Left kidney (tissue), 8 donors: ENCODE measurements at places on chromosomes 1 and 21. TPM values are rescaled to one million over a fixed set of nuclear protein-coding genes. Genes with fewer than 3 reads are reported as not detected.

DNA sequence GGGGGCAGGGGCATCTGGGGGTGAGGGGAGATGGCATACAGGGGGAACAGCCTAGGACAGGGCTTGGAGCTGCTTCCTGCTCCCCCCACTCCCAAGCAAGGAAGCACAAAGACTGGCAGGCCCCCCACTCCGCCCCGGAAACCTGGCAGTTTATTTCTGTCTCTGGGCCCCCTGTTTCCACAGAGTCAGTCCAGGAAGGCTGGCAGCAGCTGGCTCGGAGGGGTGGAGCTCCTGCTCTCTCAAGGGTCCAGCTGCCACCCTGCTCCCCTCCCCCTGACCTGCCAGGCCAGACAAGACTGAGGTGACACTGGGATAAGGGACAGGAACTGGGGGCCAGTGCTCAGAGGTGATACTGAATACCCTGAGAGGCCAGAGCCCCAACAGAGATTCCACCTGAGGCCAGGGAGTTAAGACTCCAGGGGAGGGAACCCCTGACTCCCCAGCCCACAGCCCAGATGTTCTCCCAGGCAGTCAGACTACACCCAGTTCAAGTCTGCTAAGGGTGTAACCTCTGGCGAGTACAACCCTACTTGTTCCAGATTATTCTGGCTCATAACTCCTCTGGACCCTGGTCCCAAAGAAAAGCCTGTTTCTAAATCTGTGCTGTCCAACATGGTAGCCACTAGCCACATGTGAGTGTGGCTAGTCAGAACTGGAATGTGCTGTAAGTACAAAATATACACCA is 26.3 kb downstream of the AHDC1 start:
- no peak for DNase-seq

Gene EFNA3
- 6.1 TPM for polyA plus RNA-seq

DNA sequence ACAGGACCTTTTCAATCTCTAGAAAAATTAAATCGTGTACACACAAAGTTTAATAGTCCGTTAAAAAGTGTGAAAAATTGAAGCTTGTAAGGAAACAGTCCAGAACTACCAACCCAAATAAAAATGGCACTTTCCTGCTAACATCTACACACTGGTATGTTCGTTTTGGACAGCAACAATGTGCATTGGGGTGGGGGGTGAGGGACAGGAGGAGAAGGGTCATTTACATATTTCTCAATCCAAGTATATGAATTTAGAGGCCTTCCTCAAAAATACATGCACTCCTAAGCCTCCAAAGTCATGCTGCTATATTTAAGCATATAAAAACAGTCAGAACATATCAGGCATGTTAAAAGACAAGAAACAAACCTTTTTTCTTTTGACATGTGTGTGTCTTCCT is 2.5 kb downstream of the PPP1R15B start:
- no peak for DNase-seq

- DNase-seq = no peak
Observed at GRCh38 chr1:58720680-58721079, 20.8 kb upstream of the MYSM1 start.

DNA sequence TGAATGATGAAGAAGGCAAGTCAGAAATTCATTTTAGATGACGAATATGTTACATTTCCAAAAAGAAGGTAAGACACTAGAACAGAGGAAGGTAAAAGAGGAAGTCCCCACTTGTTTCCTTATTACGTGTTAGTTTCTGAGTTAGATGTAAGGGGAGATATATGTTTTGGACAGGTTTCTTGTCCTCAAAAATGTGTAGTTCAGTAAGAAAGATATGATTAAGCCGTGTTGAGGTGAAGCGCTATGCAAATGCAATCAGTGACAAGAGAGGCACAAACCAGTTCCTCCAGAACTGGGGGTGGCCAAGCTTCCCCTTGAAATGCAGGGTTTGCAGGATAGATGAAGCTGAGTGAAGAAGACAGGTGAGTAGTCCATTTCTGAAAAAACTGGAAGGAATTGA is 293.3 kb upstream of the RUNX1 start:
- DNase-seq = no peak

GRCh38 chr1:109671067-109671466 is 3.2 kb downstream of the GSTM2 start:
- no peak for DNase-seq

Gene MYOG
- 0.18 TPM for polyA plus RNA-seq

DNA sequence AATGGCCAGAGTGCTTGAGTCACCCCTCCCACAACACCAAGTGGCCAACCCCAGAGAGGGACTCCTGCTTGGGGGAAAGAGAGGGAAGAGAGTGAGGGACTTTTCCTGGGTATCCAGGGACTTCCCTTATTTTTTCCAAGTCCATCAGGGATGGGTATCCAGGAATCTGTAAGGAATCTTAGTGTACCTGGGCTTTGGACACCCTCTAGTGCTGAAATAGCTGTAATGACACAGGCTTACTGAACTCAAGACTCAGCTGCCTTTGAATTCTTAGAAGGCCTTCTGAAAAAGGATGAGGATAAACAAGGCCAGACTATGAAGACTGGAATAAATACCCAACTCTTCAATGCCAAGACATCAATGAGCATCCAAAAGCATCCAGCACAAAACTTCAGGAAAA is 12.0 kb downstream of the TSHB start:
- no peak for DNase-seq

Gene RPE65
- 0.22 TPM for polyA plus RNA-seq

Gene EFNA1
- 56.0 TPM for polyA plus RNA-seq

DNA sequence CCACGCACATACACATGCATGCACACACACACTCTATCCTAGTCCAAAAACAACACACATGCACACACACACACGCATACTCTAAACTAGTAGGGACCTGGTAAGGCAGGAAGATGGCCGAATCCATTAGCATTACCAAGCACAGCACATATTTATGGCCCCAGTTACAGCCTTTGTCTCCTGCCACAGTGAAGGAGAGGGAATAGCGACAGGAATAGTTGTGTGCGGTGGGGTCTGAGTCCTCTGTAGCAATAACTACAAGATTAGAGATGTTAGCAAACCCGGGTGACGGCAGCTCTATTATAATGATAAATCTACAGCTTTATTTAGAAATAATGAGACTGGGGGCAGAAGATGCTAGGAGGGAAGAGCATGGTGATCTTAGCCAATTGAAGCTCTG is 20.5 kb downstream of the SYT6 start:
- no peak for DNase-seq

Gene F3
- polyA plus RNA-seq = 51.1 TPM

- DNase-seq = no peak
Observed at GRCh38 chr1:44313265-44313918, 41.7 kb downstream of the ERI3 start.

Gene CD2
- polyA plus RNA-seq = 0.08 TPM

DNA sequence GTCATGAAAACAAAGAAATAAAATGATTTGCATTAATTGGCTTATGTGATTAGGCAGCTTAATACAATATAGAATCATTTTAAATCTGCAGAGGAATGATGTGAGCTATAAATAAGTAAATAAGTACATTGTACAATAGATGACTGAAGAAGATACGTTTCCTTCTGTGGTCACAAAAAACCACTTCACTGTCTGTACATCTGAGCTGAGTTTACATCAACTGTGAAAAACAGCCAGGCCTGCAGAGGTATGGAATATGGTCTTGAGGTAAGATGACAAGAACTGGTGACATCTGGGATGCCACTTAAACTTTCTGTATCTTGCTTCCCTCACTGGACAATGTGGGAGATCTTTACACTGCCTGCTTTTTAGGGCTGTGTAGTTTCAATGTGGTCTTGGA is 130.0 kb upstream of the BEND5 start:
- no peak for DNase-seq

DNA sequence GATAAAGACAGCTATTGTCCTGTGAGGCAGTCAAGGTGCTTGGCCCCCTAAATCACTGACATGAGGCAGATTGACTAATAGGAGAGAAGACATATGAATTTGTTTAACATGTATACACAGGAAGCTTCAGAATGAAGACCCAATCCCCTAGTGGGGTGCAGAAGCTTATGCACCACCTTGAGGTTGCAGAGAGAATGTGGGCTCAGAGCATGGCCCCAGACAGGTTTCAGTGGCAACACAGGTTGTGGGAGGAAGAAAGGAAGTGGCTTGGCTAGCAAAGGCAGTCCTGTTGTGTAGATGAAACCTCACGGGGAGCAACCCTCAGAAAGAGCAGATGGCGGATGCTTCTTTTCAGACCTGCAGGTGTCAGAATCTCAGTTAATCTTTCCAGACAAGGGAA is 37.0 kb upstream of the PARP1 start:
- no peak for DNase-seq

GRCh38 chr1:67795179-67795912 is 37.9 kb downstream of the GNG12 start:
- DNase-seq = no peak

DNA sequence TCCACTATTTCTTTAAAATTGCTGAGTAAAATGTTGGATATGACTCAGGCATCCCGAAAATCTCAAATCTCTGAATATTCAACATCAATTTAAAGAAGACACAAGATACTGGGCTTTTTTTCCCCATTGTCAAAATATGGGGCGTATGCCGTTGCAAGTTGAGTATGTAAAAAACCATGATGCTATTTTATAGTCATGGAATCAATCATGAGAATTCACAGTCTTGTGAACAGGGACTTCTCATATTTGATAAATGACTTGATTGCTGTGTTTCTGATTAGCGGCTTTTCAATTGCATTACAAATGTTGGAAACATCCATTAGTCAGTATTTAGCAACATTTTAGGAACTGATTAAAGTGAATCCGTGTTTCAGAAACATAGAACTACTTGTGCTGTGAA is 45.3 kb downstream of the SETD4 start:
- DNase-seq = no peak

Gene B3GALT6
- 19.0 TPM for polyA plus RNA-seq

DNA sequence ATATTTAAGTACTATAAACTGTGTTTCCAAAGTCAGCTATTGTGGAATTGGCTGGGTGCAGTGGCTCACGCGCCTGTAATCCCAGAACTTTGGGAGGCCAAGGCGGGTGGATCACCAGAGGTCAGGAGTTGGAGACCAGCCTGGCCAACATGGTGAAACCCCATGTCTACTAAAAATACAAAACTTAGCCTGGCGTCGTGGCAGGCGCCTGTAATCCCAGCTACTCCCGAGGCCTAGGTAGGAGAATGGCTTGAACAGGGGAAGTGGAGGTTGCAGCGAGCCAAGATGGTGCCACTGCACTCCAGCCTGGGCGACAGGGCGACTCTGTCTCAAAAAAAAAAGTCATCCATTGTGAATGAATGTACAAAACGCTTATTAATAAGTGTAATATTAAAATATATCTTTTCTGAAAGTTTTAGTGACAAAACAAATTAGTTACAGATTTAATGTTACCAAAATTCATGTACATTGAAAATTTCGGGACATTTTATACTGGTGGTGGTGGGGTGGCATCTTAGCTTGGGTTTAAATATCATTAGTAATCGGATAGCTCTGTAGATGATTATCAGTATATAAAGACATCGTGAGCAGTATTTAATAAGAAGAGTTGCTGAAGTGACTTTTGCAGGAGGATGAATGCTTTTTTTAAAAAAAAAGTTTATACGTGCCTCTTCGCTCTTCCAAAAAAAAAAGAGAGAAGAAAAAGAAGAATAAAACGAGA is 503 bp upstream of the SRSF11 start:
- DNase-seq = no peak

DNA sequence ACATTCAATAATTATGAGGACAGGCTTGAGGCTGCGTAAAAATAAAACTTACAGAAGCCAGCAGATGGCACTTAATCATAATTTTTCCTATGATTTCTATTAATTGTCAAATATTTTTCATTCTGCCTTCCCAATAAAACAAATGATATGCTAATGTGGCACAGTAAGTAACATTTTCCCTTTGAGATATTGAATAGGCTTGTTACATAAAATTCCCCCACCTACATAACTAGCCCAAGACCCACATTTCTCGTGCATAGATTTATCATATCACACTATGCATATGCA is 55.4 kb upstream of the PTGFRN start:
- DNase-seq = no peak

DNA sequence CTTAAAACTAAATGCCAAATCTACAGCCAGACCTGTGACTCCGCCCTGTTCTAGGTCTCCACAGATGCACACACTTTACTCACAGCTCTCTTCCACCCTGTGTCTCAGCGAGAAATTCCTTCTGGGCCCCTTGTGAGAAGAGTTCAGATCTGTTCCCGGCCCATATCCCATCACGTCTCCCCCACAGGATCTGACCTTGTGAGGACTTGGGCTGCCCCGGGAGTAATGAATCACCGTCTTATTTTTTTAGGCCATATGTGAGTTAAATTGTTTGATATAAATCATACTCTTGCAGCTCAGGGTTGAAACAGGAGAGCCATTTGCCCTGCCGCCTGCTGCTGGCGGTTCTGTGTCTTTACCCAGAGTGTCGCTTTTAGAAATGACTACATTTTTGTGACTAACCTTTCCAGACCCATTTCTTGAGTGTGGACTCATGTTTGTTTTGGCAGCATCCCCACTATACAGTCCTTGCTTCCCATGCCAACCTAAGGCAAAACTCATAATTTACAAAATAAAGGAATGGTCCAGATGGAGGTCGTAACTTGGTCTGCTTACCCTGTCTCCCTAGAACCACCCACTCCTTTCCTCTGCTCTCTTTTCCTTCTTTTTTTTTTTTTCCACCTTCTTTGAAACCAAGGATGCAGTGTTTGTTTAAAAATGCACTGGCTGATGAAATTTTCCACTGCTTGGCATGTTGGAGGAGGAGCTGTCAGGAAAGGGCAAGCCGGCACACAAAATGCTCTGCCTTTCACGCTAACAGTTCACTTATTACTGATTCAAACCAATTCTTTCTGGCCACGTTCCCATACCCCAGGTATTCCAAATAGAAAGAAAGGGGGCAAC is 98.0 kb upstream of the C1orf105 start:
- peak; percentile 74 for DNase-seq

- no peak for DNase-seq
Observed at GRCh38 chr1:70405780-70406416, 5.2 kb upstream of the CTH start.

DNA sequence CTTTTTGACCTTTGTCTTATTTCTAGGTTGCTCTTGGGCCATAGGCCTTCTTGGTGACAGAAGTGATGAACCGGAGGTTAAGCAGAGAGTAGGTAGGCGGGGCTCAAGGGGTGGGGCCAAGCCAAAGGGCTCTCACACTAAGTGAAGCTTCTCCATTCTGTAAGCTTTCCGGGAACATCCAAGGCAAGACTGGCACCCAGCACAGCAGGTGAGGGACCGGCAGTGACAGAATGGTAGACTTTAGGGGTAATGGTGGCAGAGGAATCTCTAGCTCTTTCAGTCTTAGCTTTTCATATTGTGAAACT is at the start of gene TNFAIP8L2:
Gene TNFAIP8L2, plus strand, starts transcription at position 135 of the 305 bp plus-strand sequence. CDS start 2,049 bp downstream, outside the sequence.
- no peak for DNase-seq

- no peak for DNase-seq
Observed at GRCh38 chr1:239633432-239633831, 247.1 kb downstream of the CHRM3 start.

Gene MT1HL1
- not detected for polyA plus RNA-seq

DNA sequence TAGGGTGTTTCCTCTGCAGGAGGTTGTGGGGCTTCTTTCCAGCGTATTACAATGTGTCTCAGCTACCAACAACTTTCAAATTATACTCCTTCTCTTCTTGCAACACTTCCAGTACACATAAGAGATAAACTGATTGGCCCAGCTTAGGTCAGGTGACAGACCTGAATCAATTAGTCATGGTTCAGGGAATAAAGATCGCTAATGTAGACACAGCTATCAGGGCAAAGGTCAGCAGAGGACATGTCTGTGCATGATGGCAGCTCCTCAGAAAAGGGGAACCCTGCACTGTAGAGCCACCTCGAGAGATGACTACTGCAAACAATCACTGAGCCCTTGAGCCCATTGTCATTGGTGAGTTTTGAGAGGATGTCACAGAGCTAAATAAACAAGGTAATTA is 36.8 kb upstream of the PKN2 start:
- no peak for DNase-seq
